ENCODE measurements at places on chromosomes 3 and 15.

GRCh38 chr3:23807424-23808015, 1.8 kb downstream of the UBE2E1 start:
- DNase-seq: no peak

GRCh38 chr3:194690501-194691372, 5.1 kb downstream of the FAM43A start:
- DNase-seq: no peak

DNA sequence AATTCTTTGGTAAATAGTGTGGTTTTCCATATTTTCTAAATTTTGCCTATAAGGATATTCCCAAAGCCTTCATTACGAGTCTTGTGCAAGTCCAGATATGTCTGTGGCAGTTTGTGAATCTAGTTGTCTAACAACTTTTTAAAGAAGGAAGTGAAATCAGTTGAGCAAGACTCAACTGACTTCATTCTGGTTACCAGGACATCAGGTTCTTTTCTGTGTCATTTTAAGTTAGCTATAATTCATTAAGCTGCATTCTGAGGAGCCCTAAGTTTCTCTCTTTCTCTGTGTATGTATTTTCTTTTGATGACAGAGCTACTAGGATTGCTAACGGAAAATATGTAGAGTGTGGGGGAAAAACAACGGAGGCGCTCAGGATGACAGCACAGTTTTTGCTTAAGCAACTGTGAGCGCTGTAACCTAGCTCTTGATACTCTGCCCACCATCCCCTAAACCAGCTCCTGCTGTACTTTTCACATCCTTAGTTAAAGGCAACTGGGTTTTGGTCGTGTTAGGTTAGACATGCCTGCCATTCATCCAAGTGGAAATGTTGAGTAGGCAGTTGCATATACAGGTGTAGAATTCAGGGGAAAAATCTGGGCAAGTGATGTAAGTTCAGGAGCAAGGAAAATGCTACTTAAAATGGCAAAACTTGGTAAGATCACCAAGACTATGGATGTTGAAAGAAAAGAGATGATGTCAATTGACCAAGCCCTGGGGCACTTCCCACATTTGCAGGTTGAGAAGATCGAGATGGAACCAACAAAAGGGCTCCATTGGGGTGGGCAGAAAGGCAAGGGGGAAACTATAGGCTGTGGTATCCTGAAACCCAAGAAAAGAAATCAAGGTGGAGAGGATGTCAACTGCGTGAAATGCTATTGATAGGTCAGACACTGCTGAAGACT, 9.2 kb downstream of the MFSD1 start:
- no peak for DNase-seq

DNA sequence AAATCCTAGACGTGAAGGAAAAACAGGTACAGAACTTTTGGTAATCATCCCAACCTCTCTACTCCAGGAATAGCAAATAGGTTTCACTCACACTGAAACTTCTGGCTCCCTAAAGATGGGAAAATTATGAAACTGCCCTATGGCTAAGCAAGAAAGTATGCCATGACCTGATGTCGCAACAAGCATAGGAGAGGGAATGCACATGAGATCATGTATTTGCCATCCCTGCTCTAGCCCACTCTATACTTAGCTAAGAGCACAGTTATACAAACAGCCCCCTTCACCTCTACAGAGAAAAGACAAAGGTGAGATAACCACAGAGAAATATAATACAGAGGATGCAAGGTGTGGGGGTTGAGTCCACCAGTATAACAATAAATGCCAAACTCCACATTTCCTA, 102.7 kb downstream of the TBC1D5 start:
- no peak for DNase-seq

- DNase-seq: no peak
These were observed 243.8 kb upstream of the GBE1 start for GRCh38 chr3:82005266-82005665.

DNA sequence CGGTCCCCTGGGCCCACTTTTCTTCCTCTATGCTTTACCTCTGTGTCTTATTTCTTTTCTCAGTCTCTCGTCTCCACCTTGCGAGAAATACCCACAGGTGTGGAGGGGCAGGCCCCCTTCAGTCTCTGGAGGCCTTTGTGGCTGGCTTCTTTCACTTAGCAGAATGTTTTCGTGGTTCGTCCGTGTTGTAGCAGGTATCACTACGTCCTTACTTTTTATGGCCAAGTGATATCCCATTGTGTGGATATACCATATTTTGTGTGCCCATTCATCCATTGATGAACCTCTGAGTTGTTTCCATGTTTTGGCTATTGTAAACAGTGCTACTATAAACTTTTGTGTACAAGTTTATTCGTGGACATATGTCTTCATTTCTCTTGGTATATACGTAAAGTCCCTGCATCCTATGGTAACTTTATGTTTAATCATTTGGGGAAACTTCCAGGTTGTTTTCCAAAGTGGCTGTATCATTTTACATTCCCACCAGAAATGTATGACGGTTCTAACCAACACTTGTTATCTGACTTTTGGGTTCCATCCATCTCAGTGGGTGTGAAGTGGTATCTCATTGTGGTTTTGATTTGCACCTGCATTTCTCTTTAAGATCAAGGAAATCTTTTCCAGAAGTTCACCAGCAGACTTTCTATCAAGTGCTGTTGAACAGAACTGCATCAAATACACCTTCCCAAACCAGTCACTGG, 5.6 kb downstream of the PIGZ start:
- DNase-seq: no peak

GRCh38 chr15:79956354-79956939, 14.5 kb downstream of the BCL2A1 start:
- no peak for DNase-seq

DNA sequence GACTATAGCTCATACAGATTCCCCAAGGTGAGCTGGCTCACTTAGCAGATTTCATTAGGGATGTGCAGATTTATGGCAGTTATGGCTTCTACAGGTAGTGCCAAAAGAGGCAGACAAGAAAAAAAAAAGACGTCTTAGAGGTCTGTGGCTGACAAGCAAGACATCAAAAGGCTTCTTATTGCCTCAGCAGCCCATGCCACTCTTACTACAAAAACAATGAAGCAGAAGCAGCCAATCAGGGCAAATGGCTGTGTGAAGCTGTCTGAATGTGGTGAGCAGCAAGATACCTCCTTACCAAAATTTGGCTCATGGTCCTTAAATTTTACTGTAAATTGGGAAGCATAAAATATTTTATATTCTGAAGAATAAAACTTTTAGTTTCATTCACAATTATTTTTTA, 557.5 kb upstream of the GOLIM4 start:
- DNase-seq: no peak

DNA sequence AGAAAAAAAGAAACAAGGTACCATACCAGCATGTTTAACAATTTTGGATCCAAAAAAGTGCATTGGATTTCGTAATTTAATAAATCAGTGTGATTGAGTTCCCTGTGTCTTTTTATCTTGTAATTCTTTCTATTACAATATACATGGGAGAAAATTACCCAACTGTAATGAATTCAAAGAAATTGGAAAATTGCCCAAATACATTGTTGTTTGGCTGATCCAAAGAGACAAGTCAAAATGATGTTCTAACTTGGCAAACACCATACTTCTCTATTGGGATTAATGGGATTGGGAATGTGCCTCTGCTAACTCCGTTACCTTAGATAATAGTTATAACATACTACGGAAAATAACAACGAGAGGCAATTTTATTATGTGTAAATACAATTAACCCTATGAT, 1097.1 kb downstream of the ROBO1 start:
- DNase-seq: peak; percentile 20

DNA sequence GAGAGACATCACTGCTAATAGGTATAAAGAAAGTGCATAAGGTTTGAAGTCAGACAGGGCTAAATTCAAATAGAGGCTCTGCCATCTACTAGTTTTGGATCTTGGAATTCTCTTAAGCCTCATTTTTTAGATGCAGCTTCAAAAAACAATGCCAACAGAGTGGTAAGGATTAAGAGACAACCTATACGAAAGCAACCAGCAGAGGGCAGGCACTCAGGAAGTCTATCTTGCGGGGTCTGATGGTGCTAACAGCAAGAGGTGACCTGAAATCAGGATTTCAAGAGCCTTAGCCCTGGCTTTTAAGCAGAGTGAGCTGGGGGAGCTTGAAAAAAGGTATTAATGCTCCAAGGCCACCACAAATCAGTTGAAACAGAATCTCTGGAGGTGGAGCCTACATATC, 40.7 kb downstream of the LDHAL6B start:
- no peak for DNase-seq

- peak; percentile 58 for DNase-seq
These were observed 13.4 kb downstream of the RTP1 start for GRCh38 chr3:187210545-187211327.

- no peak for DNase-seq
These were observed 70.4 kb downstream of the ST6GAL1 start for GRCh38 chr3:187000711-187001151.

GRCh38 chr3:30628901-30629590, 22.6 kb downstream of the TGFBR2 start:
- DNase-seq: no peak

- DNase-seq: no peak
These were observed 213.2 kb downstream of the KCNMB2 start for GRCh38 chr3:178749471-178749870.

DNA sequence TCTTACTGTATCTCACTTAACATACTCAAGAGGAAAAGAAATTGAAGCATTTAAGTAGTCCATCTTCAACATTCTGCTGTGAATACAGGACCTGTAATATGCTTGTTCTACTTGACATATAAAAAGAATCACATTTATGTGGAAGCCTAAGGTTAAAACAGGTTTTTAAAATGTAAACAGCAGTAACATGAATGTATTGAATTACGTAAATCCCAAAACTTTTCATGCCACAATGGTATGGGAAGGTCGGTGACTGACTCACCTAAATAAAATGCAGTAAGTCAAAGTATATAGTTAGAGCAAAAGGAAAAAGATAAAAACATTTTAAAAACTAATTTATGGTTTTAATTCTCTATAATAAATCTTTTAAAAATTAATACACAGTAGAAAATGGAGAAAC, 115.7 kb upstream of the TJP1 start:
- DNase-seq: no peak

DNA sequence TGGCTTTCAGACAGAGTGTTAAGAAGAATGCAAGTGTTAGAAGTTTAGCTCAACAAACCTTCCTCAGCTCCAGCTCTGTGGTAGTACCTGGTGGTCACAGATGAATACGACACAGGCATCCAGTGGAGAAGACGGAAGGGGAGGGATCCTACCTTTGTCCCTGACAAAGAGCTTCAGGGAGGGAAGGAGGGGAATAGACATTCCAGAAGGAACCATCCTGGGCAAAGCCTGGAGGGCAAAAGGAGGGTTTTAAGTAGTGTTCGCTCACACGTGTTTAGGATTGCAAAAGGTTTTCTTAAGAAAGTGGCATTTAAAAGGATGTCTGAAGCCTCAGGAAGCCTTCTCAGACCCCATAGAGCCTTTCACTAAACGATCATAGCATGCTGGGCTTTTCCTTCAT, 2.8 kb downstream of the CHCHD4 start:
- DNase-seq: no peak

DNA sequence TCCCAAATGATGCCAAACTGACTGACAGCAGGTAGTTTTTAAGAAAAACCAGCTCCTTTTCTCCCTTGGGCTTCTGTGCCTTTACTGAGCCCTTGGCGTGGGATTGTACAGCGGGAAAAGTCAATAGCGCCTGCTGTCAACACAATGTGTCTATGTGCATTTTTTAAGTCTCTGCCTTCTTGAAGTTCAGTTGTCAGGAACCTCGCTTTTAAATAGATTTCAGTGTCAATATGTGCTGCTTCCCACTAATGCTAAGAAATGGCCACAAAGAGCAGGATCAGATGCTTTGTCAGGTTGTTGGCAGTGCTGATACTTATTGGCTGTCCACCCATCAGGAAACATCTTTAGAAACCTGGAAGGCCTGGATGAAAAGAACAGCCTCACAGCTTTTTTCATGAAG, 424.4 kb downstream of the C3orf38 start:
- DNase-seq: no peak

DNA sequence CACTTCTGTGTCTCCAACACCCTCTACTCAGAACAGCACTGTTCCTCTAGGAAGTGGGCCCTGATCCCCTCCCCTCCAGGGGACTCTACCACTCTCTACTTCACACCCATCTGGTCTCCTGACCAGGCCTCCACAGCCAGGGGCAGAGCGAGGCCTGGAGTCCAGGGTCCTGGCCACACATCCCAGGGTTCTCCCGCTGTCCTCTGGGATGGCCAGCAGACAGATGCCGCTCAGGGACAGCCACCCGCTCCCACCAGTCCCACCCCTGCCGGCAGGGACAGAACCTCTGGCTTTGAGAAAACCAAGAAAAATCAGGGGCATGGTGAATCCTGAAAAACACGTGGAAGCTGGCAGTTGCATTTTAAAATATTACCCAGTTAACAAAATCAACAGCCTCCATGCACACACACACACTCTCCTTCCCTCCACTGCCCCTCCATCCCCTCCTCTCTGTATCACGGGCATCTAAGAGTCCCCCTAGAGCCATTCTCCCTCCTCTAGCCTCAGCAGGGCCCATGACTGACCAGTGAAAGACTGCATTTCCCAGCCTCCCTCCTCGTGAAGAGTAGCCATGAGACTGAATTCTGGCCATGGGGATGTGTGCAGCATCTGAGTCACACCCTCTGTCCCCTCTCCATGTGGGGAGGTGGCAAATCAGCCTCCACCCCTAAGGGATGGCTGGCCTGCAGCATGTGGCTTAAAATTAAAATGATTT, 32.1 kb upstream of the IQSEC1 start:
- no peak for DNase-seq

DNA sequence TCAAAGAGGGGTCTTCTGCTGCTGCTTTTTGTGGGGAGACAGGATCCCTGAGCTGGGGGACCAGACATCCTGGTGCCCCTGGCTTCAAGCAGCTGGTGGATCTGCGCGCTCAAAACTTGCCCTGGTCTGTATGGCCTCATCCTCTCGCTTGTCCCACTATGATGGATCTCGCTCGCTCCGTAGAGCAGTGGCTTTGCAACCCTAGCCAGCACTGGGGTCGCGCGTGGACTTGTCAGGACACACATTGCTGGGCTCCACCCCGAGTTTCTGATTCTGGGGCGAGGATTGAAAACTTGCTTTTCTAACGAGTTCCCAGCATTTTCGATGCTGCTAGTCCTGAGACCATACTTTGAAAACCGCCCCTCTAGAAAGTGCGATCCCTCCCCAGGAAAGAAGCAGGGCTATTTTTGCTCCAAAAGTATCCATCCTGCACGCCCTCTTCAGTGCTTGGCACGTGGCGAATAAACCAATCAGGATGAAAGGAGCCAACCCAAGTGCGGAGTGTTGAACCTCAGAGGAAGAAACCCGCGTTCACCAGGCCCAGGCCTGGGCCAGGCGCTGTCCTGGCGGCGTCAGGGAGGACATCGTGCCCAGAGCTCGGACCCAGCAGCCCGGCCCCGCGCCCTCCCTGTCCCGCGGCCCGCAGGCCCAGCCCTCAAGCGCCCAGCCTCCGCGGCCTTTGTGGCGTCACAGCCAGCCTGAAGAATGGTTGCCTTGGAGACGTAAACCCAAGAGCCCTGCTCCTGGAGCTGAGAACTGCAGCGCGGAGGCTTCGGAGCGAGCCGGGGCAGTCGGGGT, at the start of gene CFAP100:
TSS of gene CFAP100 (plus strand) at position 731 of the 798 bp plus-strand sequence. CDS start 1,092 bp downstream, outside the sequence.
- DNase-seq: peak; percentile 24

GRCh38 chr15:39287322-39288195, 293.3 kb upstream of the THBS1 start:
- no peak for DNase-seq

Data from cerebellum (tissue), 4 donors.